ENCODE measurements at places on chromosomes 6 and 20.

DNA sequence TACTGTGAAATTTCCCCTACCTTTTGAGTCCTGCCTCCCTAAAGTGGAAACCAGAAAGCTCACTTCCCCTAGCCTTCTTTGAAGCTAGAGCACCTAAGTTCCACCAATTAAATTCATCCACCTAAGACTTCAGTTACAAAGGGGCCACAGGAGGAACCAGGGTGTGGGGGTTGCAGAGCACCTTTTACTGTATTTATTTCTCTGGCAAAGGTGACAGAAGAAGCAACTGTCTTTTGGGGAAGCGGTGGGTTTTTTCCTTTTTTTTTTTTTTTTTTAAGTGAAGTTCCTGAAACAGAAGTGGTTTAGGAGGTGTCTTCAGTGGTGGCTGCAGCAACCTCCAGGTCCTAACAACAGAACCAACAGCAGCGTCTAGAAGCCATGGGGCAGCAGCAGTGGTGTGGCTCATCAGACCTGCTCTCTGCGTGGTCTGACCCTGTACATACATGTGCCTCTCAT is 13.1 kb downstream of the PSMB9 start:
- DNase-seq, result no peak

- DNase-seq, result no peak
Measured at GRCh38 chr6:16058929-16059345, 69.9 kb upstream of the MYLIP start.

GRCh38 chr6:112144145-112144926 is 56.9 kb downstream of the FAM229B start:
- no peak for DNase-seq

DNA sequence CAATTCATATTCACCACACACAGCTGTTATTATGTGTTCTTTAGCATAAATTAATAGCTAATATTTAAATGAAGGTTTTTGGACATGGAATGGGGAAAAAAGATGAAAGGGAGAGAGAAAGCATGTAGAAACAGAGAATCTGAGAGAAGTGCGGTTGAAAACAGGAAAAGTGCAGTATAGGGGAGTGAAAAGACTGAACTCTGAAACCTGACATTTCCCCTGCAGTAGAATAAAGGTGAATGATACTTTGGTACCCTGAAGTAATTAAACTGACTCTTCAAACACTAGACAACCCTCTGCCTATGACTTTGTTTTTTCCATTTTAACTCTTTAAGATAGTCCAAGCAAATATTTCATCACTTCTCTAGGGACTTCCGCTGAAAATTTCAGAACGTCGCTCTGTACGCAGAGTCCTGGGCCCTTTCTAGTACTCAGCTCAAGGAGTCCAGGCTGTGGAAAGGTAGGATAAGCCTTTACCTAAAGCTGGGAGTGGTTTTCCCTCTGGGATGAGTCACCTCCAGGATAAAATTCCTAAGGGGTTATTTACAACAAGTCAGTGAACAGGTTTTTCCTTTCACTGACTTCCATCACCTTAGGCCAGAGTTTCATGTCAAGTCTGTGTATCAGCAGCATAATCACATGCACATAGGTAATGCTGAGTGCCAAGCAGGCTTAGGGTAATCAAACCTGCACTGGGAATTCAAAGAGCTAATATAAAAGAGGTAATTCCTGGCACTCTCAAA is 614.5 kb downstream of the PKHD1 start:
- no peak for DNase-seq

- no peak for DNase-seq
Measured at GRCh38 chr6:45574014-45574461, 196.3 kb upstream of the SUPT3H start.

DNA sequence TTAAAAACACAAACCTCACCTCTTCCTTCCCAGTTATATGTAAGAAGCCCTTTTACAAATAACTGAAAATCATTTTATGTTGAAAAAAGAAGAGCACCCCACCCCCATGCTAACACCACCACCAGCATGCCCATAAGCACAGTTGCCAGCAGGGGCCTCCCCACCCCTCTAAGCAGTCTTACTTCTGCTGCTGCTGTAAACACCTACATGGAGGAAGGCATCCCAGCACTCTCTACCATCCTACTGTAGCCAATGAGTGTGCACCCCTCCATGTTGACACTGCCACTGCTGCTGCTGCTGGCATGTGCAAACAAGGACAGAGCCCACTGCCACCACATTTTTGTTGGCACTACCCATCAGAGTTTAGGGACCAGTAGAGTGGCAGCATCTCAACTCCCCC is 49.6 kb upstream of the PHIP start:
- DNase-seq, result no peak

DNA sequence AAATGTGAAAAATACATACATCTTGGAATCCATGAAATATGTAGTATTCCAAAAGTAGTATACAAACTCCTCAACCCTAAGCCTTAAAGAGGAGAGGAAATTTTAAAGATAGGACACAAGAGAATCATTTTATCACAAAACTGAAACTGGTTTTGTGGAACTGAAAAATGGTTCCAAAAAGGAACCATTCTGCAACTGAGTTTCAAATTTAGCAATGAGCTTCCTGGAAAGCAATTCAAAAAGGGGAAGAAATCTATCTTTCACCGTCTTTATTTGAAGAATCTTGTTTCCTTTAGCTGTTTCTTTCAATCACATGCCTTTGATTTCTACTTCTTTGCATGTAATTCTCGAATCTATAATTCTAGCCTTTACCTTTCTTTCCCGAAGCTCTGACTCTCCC is 32.2 kb upstream of the LAMP5 start:
- no peak for DNase-seq

DNA sequence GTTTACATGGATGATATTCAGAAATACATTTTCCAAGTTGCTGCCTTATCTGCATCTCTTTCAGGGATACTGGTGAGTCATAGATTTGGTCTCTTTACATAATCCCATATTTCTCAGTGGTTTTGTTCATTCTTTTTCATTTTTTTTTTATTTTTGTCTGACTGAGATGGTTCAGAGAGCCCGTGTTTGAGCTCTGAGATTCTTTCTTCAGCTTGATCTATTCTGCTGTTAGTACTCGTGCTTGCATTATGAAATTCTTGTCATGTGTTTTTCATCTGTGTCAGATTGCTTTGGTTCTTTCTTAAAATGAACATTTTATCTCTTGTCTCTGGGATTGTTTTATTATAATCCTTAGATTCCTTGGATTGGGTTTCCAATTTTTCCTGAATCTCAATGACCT is 317.3 kb downstream of the DOK5 start:
- DNase-seq, result no peak

DNA sequence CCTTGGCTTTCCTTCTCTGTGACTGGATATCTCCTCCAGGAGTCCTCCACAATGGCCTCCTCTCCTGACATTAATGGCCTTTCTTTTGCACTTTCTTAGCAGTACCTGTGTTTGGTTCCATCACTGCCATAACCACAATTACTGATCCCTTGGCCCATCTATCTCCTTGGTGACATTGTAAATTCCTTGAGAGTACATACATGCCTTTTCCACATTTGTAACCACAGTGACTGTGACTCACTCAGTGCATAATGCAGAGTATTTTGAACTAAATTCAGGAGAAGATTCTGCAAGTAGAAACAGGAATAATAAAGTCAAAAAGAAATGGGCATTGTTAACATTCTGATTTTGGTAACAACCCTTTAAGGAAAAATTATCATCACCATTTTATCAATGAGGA is 197.2 kb upstream of the SOX4 start:
- no peak for DNase-seq

DNA sequence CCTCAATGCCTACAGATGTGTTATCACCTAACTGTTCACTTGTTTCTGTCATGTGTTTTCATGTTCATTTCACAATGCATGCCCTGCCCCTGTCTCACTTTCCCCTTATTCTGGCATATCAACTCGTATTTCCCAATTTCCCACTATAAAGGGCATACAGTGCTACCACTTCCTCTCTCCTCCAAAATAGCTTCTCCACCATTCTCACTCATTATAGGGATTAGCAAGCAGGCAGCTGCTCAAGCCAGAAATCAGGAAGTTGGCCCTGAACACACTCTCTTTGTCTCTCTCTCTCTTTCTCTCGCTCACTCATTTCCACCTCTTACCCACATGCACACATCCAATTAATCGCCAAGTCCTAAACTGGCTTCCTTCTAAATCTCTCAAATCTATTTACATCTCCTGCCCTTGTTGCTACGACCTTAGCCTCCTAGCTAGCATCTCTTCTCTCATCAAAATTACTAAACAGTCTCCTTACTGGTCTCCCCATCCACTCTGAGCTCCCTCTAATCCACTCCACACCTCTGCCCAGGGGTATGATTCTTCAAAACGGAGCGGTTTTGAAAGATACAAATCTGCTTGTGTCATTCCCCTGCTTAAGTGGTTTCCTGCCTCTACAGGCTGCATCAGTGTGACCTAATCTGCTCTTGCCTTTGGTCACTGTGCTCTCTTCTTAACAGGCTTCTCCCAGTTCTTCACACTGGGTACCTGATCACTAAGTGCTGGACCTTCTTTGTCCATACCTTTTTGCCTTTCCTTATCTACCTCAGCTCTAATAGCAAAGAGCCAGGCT is 196.2 kb downstream of the BTBD9 start:
- DNase-seq, result no peak

DNA sequence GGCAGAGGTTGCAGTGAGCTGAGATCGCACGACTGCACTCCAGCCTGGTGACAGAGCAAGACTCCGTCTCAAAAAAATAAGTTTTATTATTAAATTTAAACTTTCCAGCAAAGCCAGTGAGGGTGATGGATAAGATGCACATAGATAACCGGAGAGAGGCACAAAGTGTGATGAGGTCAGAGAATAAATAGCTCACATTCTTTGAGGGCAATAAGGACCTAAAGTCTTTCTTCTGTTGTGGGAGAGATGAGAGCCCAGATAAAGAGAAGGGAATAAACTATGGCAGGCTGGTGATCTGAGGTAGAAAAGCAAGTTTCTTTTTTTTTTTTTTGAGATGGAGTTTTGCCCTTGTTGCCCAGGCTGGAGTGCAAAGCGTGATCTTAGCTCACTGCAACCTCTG is 20.6 kb upstream of the EZR start:
- DNase-seq, result no peak

DNA sequence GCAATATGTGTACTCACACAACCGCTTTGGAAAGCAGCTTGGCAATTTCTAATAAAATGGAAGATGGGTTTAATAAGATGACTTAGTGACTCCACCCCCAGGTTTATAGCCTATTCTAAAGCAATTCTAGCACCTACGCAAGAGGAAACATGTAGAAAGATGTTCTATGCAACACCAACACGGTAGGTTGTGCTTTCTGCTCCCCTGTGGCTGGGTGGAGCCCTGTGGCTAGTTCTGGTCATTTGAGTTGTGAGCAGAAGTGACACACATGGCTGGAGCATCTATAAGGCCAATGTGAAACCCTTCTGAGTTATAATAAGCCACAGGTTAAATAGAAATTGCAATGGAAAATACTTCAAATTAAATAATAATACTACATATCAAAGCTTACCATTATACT is 310.7 kb downstream of the CD83 start:
- DNase-seq, result no peak

GRCh38 chr6:161498359-161498758 is 224.5 kb upstream of the AGPAT4 start:
- no peak for DNase-seq

GRCh38 chr20:23782366-23782983 is 31.7 kb upstream of the CST1 start:
- DNase-seq, result no peak

- DNase-seq, result no peak
Measured at GRCh38 chr6:134111062-134111677, 58.7 kb upstream of the SLC2A12 start.

DNA sequence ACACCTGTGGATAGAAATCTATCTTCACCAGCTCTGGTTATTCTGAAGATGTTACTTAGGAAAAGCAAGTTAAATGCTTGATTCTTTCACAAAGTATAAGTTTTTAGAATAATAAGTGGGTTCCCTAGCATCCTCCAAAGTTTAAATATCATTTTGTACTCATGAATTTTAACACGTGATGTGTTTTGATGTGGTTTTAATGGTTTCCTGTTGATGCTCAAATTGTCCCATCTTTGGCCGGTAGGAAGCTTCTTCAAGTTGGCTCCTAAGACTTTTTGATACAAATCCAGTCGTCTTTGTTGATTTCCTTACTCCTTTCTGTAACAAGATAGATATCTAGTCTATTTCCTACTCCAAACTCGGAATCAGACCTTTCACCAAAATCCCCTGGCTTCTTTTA is 94.5 kb upstream of the STXBP5 start:
- no peak for DNase-seq

- no peak for DNase-seq
Measured at GRCh38 chr6:107936162-107936909, 21.7 kb downstream of the SEC63 start.

DNA sequence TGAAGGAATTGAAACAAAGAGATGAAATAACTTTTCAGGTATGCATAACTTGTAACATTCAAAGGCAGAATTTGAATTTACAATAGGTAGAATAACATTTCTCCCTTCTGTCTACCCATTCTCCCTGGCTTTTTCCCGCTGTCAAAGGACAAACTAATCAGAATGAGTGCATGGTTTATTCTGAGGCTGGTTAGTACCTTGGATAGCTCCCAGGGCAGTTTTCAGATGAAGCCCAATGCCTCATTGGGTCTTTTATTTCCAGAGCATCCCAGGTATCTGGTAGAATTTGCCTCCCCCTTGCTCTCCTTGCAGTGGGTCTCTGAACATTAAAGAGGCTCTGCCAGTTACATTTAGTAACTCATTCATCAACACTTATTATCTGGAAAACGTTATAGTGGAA is 665.5 kb downstream of the BCKDHB start:
- no peak for DNase-seq

GRCh38 chr6:128062882-128063603 is 162.2 kb upstream of the THEMIS start:
- no peak for DNase-seq

DNA sequence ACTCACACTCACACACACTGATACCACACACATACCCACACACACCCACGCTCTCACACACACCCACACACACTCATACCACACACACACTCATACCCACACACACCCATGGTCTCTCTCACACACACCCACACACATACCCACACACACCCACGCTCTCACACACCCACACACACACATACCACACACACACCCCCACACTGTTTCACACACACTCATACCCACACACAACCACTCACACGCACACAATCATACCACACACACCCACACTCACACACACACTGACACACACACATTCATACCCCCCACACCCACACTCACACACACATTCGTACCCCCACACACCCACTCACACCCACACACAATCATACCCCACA is 158.1 kb downstream of the SMOC2 start:
- DNase-seq, result no peak

GRCh38 chr6:52415333-52415732 is 4.8 kb upstream of the EFHC1 start:
- DNase-seq, result no peak

- no peak for DNase-seq
Measured at GRCh38 chr6:105932440-105932839, 153.7 kb upstream of the PRDM1 start.

Data from activated naive CD4-positive, alpha-beta T cell (primary cell).